ENCODE measurements at places on chromosomes 2 and 18.

DNA sequence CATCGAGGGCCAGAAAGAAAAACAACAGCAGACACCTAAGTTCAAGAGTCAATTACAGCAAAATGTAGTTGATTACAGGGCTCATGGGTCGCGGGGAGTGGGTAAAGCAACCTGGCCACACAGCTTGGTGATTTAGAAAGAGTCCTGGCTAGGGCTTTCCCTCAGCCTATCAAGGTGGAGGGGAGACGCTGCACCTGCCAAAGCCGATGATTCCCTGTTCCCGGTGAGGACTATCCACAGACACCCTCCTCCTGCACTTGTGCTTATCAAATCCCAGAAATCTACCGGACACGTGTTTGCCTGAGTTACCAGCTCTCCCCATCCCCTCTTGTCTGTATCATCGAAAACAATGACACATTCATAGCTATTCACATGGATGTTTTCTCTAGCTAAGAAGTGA, 7.0 kb upstream of the SOX11 start:
- no peak for DNase-seq

GRCh38 chr2:213122725-213123124, 28.7 kb downstream of the IKZF2 start:
- DNase-seq = no peak

DNA sequence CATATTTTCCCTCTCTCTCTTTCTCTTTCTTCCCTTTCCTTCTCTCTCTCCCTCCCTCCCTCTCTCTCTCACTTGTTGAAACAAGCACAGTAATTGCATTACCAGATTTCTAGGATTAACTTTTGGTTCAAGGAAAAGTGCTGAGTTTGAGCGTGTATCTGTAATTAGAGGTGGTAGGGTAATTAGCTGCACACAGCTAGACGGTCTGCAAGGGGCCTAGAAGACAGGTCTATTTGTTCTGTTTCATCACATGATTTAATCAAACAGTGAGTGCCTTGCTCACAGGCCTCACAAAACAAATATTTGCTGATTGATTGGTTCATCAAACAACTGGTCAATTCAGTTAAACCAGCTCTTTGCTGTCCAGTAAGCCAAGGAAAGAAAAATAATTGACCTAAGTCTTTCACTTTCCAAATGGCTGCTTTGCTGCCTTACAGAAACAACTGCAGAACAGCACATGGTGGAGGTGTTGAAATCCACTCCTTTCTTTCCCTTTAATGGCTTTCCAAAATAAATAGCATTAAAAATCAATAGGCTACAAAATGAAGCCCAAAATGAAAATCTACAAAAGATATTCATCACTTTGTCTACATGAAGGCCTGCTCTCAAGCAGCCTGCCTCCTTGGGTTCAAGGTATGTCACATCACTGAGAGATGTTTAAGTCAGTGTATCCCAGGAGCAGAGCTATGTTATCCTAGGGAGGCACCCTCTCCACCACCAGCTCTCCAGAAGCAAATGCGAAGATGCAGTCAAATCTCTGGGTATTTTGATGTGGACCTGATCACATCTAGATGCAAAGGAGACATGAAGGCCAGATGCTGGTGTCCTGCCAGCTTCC, 264.4 kb upstream of the SIX2 start:
- no peak for DNase-seq

GRCh38 chr2:105144152-105144940, 97.2 kb upstream of the GPR45 start:
- no peak for DNase-seq

GRCh38 chr2:10971888-10972260, 60.1 kb downstream of the KCNF1 start:
- no peak for DNase-seq

DNA sequence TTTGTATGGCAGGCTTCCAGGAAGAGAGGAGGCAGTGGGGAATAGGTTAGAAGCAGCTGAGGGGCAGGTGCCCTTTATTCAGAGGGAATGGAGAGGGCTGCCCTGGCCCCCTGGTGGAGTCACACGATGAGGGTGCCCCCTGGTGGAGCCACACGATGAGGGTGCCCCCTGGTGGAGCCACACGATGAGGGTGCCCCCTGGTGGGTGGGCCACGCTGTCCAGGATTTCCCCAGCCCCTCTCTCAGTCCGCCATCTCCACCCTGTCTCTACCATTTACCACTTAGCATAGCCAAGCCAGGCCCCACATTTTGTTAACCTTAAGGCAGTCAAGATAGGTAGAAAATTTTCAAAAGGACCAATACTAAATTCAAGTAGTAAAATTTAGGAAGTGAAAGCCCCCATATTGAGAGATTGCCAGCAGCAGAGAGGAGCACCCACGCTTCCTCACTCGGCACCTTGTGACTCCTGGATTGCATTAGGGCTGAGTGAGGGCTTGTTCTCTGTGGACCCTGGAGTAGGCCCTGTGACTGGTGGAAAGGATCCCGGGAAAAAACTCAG, 10.4 kb upstream of the FAM228A start:
- peak; percentile 5 for DNase-seq

DNA sequence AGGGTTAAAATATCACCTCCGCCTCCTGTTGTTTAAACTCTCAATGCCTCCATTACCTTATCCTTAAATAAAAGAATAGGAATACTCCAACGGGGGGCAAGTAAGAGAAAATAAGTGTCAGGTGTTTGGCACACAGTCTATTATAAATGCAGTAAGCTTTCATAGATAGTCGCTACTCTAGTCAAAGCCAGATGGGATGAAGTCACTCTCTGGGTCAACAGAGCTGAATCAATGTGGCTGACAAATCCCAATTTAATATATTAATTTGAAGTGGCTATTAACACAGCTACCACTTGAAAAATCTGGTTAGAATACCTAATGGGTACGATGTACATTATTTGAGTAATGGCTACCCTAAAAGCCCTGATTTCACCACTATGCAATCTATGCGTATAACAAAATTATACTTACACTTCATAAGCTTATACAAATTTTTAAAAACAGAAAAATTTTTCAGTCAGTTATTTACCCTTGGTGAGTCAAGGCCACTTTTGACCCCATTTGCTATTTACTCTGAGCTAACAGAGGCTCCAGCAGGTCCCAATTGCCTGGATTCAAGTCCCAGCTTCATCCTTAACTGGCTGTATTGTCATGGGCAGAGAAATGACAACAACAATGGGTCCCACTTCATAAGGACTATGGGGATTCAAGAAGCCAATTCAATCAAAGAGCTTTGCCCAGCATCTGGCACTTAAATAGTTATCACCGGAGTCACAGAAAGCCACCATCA, 167.5 kb upstream of the PID1 start:
- no peak for DNase-seq

GRCh38 chr18:80200932-80201672, 46.2 kb downstream of the PARD6G start:
- DNase-seq = no peak

DNA sequence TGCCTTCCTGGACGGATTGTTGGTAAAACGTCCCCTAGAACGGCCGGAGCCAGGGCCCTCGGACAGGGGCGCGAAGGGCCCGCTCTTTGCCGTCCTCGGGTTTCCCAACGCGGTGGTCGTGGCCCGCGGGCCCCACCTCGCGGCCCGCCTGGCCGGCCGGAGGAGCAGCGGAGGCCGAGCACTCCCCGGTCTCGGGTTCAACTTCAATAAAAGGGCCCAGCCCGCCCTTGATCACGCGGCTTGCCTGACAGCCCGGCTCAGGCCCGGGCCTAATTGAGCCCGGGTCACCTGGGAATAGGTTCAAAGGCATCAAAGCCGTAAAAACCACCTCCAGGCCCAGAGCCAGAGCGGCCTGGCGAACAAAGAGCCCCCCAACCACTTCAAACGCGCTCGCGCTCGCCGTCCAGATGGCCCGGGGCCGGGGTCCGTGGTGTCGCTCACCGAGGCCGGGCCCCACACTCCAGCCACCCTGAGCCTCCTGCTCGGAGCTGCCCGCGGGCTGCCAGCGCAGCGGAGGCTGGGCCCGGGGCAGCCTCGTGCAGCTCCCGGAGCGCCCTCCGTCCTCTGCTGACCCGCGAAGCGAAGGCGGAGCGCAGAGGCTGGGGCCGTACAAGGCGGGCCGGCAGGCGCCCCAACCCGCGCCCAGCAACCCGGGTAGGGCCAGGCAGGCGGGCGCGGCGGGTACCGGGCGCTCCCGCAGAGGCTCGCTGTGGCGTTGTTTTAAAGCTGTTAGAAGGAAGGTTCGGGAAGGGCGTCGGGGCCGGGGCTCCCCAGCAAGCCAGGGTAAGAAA, 1.1 kb upstream of the TWIST2 start:
- peak; percentile 49 for DNase-seq

- DNase-seq = no peak
These were observed 161.6 kb downstream of the CSRNP3 start for GRCh38 chr2:165631089-165631488.

- peak; percentile 22 for DNase-seq
These were observed 7.8 kb downstream of the RBM44 start for GRCh38 chr2:237806334-237806733.

DNA sequence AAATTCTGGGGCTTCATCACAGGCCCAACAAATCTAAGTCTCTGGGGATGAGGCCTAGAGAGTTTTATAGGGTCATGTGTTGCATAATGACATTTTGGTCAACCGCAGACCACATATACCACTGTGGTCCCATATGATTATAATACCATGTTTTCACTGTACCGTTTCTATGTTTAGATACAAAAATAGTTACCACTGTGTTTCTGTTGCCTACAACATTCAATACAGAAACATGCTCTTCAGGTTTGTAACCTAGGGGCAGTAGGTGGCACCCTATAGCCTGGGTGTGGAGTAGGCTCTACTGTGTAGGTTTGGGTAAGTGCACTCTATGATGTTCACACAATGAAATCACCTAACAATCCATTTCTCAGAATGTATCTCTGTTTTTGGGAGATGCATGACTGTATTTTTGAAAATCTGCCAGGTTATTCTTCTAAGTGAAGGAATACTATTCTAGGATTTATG, 485.2 kb downstream of the PTPRM start:
- DNase-seq = no peak

DNA sequence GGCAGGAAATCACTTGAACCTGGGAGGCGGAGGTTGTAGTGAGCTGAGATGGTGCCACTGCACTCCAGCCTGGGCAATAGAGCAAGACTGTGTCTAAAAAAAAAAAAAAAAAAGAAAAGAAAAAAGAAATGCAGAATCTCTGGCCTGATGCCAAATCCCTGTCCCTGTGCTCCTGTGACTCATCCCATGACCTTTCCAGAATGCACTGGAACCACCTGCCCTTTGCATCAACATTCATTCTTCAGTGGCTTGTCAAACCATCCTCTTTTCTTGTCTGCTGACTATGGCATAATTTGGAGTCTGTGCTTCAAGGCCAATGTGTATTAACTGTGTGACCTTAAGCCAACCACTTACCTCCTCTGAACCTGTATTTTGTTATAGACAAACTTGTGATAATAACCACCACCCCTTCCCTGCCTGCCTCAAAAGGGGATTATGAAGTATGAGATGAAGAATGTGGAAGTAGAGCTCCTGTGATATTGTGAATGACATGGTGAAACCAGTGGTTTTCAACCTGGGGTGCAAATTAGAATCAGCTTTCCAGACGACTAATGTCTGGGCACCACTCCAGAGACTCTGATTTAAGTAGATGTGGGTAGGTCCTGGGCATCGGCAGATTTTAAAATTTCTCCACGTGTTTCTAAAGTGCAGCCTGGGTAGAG, 189.3 kb downstream of the CLIP4 start:
- DNase-seq = peak; percentile 18

GRCh38 chr18:939166-939565, 34.5 kb downstream of the ADCYAP1 start:
- DNase-seq = peak; percentile 10

DNA sequence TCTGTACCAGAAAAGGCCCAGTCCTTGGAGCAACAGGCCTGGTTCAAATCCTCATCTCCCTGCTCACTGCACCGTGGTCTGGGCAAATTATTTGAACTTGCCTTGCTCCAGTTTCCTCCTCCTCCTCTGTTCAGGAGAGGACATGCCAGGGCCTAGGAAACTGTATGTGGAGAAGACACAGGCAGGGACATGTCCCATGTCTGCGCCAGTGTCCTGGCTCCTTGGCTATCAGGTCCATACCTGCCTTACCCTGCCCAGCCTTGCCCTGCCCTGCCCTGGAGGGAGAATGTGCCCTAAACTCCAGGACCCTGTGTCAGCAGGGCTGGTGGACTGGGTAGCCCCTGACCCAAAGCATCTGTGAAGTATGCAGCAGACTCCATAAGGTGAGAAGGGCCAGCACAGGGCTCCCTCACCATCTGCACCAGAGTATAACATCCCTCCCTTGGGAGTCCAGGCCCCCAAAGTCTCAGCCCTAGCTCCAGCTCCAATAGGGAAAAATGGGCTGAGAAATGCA, 165.3 kb downstream of the GALNT1 start:
- no peak for DNase-seq

GRCh38 chr18:74126684-74127655, 20.7 kb downstream of the FBXO15 start:
- DNase-seq = no peak

GRCh38 chr2:5664278-5664681, 27.9 kb upstream of the SOX11 start:
- DNase-seq = no peak

DNA sequence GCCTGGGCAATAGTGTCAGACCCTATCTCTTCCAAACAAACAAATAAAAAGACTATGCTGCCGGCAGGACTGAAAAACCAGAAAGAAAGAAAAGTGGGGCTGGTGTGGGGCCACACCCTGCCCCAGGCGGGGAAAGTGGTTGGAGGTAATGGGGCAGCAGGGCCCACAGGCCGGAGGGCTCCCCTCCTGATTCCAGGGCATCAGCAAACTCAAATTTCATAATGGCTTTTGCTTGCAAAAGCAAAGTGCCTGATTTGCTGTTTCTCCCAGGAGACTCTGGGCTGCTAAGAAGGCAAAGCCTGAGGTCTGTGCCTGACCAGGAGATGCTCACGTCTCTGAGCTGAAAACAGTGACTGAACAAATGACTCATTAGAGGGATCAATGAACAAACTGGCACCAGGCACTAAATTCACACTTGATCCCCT, 121.9 kb downstream of the HDAC4 start:
- DNase-seq = peak; percentile 69

DNA sequence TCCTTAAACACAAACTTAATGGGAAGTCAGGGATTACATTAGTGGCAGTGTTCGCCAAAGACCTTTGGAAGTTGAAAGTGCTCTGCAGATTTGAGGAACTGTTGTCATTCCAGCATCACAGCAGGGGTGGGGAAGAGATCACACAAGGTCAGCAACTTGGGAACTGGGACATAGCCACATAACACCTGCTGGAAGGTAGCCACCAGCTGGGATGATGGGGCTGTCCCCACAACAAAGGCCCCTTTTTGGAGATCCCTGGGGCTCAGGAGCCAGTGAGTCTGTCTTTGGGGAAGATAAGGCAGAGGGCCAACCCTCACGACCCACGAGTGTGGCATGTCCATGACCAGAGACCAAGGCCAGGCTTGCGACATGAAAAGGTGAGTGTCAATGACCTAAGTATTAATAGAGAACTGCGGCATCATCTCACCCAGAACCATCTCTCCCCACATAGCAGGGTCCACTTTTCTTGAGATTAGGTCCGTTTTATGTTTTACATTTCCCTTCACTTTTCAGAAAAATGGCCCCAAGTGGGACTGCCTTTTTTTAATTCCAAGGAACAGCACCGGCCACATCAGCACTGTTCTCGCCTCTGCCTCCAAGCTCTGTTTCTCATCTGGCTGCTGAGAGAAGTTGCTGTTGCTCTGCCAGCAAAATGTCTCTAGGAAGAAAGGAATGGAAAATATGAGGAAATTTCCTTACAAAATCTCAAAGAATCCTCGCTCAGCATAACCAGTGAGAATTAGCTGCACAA, 106.9 kb downstream of the GFPT1 start:
- DNase-seq = no peak

All from iris pigment epithelial cell (primary cell).